Stimulated activated CD8-positive, alpha-beta memory T cell treated with anti-CD3 and anti-CD28 coated beads, Interleukin-4, amount 100 ng/mL, for 4 hours (primary cell): ENCODE measurements at places on chromosomes 13 and 19.
A peak's percentile ranks its signal among the peaks of the same experiment; 100 is the strongest.

DNA sequence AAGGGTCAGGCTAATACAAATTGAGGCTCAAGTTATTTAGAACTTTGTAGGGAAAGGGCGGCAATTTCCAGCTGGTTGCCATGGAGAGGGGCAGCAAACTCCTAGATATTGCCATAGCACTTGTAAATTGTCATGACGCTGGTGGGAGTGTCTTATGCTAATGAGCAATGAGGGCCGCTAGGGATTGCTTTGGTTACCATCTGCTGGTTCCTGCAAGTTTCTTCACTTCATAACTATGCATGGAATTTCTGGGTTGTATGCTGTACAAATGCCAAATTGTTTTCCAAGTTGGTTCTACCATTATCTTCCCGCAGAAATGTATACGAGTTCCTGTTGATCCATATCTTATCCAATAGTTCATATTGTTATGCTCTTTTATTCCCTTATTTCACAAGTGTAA, 1339.4 kb downstream of the EFNB2 start:
- no peak for DNase-seq

DNA sequence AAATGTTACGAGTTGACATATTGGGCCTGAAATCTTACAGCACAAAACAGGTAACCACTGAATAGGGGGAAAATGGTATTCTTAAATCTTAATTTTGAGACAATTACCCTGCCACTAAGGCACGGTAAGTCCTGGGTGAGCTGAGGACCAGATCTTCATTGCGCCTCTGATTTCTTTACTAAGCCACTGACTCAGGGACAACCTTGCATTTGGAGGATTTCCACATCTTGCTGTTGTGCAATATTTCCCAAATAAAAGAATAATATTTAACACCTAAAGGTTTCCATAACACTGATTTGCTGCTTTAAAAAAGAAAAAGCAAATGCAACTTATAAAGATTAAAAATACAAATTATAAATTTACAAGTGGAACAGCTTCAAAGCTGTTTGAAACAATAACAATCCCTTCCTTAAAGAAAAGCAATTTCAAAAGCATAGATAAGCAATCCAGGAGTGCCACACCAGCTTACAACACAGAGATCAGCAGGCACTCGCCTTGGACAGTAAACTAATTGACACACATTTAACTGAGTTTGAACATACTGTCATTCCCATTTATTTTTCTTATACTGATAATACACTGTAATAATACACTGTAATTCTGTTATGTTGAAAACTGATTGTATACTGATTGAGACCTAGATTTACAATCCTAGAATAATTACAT, 79.6 kb upstream of the DOCK9 start:
- DNase-seq: no peak

GRCh38 chr13:109140479-109141349, 511.3 kb downstream of the MYO16 start:
- DNase-seq: no peak

DNA sequence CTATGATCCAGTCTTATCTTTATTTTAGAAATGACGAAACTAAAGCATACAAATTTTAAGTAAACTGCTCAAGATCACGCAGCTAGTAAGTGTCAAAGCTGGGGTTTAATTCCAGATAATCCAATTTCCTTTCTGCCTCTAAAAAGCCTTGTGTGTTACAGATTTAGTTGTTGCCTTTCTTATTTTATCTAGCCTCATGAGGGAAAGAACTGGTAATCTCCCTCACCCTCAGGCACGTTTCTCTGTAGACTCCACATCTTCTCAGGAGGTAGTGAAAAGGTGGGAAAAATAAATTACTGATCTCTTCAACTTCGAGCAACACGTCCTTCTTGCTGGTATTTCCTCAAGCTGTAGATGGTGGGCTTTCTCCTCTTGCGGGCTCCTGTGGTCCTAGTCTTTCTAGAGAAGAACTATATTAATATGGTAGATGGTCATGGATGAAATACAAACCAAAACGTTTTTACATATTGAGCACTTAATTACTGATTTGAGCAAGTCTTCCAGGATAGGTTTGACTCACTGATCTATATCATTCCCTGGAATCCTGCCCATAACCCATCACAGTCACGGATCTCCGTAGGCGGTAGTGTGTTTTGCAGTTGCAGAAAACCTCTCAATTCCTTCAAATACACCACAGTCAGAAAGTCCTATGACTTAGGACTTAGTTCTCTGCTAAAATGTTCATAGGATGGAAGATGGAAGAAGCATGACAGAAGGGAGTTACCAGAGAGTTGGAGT, 519.5 kb downstream of the DCT start:
- DNase-seq: no peak

DNA sequence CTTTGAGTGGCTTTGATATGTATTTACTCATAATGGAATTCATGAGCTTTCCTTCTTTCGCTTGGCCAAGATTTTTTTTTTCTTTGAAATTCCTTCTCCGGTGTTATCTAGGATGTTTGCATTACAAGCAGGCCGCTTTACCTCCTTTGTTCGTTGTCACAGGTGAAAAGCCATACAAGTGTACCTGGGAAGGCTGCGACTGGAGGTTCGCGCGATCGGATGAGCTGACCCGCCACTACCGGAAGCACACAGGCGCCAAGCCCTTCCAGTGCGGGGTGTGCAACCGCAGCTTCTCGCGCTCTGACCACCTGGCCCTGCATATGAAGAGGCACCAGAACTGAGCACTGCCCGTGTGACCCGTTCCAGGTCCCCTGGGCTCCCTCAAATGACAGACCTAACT, 16.7 kb downstream of the KLF5 start:
- no peak for DNase-seq

- DNase-seq: no peak
These were observed 462.9 kb downstream of the ITGBL1 start for GRCh38 chr13:101915331-101915730.

GRCh38 chr13:58858870-58859371, 1227.4 kb downstream of the PCDH17 start:
- DNase-seq: no peak

GRCh38 chr19:3142781-3143337, 7.0 kb downstream of the GNA15 start:
- DNase-seq: no peak

- no peak for DNase-seq
These were observed 54.8 kb downstream of the ABCC4 start for GRCh38 chr13:95246292-95247082.

DNA sequence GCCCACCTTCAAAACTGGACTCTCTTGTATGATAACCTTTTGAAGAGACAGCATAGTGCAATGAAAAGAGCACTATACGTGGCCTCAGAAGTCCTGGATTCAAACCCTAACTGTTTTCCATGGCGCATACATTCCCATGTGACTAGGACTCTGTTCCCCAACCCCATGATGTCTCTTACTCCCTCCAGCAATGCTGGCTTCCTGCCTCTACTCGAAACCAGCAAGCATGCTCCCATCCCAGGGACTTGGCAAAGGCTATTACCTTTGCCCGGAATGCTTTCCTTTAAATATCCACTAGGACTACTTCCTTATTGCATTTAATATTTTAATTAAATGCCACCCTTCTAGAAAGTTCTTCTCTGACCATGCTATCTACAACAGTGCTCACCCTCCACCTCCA, 75.1 kb downstream of the CYSLTR2 start:
- no peak for DNase-seq

GRCh38 chr13:44489751-44490150, 86.4 kb downstream of the TSC22D1 start:
- no peak for DNase-seq

GRCh38 chr19:52660981-52661380, 22.8 kb upstream of the ZNF83 start:
- no peak for DNase-seq

GRCh38 chr13:103965506-103966243, 899.5 kb upstream of the SLC10A2 start:
- DNase-seq: no peak

DNA sequence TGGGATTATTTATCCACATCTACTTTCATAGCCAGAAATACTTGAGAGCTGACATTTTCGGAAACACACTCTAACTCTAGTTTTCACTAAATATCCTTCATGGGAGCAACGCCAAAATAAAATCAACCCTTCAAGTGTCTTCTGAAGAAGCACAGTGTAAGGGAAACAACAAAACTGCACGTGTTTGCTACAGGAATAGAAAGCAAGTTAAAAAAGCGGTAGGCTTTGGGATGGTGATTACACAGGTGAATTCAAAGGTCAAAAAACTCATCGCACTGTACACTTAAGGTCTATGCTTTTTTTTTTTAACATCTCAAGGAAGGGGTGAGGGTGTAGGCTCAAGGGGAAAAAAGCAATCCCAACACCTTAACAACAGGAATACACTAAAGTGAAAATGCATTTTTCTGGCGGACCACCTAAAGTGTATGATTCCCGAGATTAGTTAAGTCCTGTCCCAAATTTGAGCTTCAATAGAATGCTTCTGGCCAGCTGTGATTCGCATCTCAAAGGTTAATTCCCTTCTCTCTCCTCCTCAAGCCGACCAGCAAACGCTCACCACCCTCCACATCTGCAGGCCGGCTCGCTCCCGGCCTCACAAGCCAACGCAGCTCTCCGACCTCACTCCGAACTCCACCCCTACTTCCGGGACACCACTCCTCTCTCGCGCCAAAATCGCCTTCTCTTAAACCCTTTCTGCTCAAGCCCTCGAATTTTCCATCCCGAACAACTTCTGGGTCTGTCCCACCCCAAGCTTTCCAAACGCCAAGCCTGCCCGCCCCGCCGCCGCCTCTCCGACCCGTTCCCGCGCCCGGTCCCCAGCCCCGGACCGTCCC, 1.1 kb downstream of the ARGLU1 start:
- DNase-seq: peak; percentile 1

DNA sequence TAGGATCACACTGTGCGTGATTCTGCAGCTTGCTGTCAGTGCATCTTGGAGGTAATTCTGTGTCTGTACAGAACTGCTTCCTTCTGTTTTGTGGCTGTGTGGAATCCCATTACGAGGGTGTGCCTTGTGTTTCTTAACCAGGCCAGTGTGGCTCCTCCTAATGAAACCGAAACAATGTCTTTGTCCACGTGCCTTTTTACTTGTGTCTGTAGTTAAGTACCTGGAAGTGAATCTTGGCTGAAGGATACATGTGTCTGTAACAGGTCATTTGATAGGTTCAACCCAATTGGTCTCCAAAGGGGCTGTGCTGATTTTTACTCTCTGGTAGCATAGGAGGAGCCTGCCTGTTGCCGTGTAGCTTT, 13.1 kb downstream of the NOP53 start:
- no peak for DNase-seq

- DNase-seq: no peak
These were observed 1.4 kb downstream of the FFAR1 start for GRCh38 chr19:35348911-35349611.

GRCh38 chr19:1680976-1681375, 28.6 kb upstream of the TCF3 start:
- DNase-seq: no peak

GRCh38 chr19:39265321-39265916, 2.8 kb upstream of the IFNL2 start:
- no peak for DNase-seq

- DNase-seq: no peak
These were observed 10.3 kb downstream of the IGSF23 start for GRCh38 chr19:44623626-44624025.

GRCh38 chr13:114054264-114054663, 78.2 kb downstream of the RASA3 start:
- no peak for DNase-seq

DNA sequence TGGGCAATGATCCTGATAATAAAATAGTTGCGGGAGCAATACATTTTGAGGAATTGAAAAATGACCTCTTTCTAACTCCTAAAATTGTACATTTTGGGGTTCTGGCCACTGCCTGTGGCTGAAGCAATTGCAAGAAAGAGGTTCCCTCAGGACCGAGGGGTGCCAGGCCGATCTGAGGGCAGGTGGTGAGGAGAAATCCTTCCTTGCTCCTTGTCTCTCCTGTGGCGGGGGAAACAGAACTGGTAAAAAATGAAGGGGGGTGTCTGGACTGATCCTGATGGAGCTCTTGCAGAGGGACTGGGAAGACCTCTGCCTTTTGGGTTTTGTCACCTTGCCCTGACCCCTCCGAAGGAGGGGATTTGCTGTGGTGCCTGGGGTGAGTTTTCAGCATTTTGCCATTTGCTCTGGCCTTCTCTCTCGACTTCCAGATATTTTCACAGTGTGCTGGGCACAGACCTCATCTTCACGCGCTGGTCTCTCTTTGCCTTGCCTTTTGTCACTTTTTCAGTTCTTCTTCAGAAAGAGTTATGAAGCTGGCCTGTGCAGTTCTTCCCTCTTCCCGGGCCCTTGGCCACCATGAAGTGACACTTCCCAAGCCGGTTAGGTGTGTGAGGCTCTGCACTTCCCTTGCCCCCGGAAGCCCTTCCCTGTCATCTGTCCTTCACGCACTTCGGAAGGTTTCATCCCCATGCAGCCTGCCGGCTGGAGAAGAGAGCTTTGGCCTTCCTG, 22.2 kb downstream of the NFIX start:
- DNase-seq: no peak

GRCh38 chr19:1445185-1445931, 4.6 kb upstream of the APC2 start:
- DNase-seq: peak; percentile 49

DNA sequence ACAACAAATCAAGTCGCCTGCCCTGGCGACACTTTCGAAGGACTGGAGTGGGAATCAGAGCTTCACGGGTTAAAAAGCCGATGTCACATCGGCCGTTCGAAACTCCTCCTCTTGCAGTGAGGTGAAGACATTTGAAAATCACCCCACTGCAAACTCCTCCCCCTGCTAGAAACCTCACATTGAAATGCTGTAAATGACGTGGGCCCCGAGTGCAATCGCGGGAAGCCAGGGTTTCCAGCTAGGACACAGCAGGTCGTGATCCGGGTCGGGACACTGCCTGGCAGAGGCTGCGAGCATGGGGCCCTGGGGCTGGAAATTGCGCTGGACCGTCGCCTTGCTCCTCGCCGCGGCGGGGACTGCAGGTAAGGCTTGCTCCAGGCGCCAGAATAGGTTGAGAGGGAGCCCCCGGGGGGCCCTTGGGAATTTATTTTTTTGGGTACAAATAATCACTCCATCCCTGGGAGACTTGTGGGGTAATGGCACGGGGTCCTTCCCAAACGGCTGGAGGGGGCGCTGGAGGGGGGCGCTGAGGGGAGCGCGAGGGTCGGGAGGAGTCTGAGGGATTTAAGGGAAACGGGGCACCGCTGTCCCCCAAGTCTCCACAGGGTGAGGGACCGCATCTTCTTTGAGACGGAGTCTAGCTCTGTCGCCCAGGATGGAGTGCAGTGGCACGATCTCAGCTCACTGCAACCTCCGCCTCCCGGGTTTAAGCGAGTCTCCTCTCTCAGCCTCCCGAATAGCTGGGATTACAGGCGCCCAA, at the start of gene LDLR:
LDLR (plus strand) TSS at position 210 of the 760 bp plus-strand sequence; CDS start at position 296, 86 bp downstream.
- peak; percentile 44 for DNase-seq

DNA sequence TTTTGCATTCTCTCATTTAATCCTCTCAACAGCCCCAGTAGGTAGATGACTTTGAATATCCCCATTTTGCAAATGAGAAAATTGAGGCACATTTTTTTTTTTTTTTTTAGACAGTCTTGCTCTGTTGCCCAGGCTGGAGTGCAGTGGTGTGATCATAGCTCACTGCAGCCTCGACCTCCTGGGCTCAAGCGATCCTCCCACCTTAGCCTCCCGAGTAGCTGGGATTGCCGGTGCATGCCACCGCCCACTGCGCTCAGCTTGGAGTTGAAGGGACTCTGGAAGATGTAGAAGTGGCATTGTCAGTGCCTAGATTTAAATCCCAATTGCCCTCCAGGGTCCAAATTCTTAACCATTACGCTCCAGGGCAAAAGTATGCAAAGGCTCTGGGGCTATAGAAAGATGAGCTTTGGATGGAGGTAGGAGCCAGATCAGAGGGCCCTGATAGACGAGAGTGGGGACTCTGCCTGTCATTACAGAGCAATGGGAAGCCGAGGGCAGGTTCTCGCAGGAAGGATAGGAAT, 813 bp upstream of the MCOLN1 start:
- DNase-seq: no peak

GRCh38 chr13:40275636-40276035, 390.8 kb downstream of the FOXO1 start:
- DNase-seq: no peak

GRCh38 chr13:74662905-74663304, 528.7 kb upstream of the KLF12 start:
- no peak for DNase-seq
